ENCODE measurements at places on chromosomes 4 and X. TPM values are rescaled to one million over a fixed set of nuclear protein-coding genes. Genes with fewer than 3 reads are reported as not detected.

GRCh38 chrX:56727531-56727930 is 1.5 kb upstream of the NBDY start:
- peaks cover 5% of the 10 kb centered on the region for H3K36me3 ChIP-seq
- no peaks in the 10 kb centered on the region for H3K27me3 ChIP-seq
- no peak overlapping the region for H3K4me3 ChIP-seq
- no peak for DNase-seq

DNA sequence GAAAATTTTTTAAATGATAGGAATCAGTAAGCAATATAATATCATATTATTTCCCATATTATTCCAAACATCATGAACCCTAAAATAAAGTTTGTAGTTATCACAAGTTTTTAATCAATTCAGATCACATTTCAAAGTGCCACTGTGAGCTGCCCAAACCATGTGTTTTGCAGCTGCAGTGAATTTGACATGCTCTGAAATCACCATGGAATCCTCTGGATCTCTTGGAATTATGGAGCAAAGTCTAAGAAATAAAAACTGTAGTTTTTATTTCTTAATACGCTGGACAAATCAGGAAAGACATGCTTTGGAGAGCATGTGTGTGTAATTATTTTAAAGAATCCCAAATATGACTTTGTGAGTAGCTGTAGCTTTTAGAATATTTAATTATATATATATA is 262.7 kb downstream of the ANKRD50 start:
- H3K4me1 ChIP-seq = no peaks in the 10 kb centered on the region
- H3K27ac ChIP-seq = no peak overlapping the region
- H3K27me3 ChIP-seq = no peaks in the 10 kb centered on the region
- no peaks in the 10 kb centered on the region for H3K36me3 ChIP-seq
- H3K4me3 ChIP-seq = no peak overlapping the region

MAGEA4 gene
- not detected for total RNA-seq

DNA sequence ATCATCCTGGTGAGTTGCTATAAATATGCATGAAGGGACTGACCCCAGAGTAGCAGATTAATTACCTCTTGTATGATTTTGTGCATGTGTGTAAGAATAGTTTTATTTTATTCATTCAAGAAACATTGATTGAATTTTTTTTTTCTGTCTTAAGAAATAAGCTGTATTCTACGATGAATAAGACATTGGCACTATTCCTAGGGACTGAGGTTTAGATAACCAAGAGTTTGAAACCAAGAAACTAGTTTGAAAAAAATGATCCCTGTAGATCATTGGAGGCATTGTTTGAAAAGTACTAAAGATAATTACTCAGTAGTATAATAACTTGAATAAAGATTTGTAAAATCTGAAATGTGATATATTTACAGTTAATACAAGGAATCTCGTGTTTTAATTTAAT is 1086.9 kb downstream of the PCDH7 start:
- no peak overlapping the region for H3K4me3 ChIP-seq
- no peaks in the 10 kb centered on the region for H3K27me3 ChIP-seq
- no peaks in the 10 kb centered on the region for H3K36me3 ChIP-seq
- H3K27ac ChIP-seq = no peak overlapping the region

GRCh38 chrX:46488712-46489111 is 56.5 kb downstream of the ZNF674 start:
- no peak overlapping the region for H3K27ac ChIP-seq
- DNase-seq = no peak
- H3K36me3 ChIP-seq = peaks cover 35% of the 10 kb centered on the region
- H3K4me3 ChIP-seq = no peak overlapping the region
- no peaks in the 10 kb centered on the region for H3K27me3 ChIP-seq

GRCh38 chr4:98996765-98997068 is 1.2 kb downstream of the METAP1 start:
- H3K27me3 ChIP-seq = no peaks in the 10 kb centered on the region
- H3K27ac ChIP-seq = peak overlapping the region; percentile 84
- H3K4me1 ChIP-seq = peaks cover 42% of the 10 kb centered on the region
- no peak for DNase-seq
- peak overlapping the region; percentile 85 for H3K4me3 ChIP-seq

ADGRL3 gene
- total RNA-seq = not detected

DNA sequence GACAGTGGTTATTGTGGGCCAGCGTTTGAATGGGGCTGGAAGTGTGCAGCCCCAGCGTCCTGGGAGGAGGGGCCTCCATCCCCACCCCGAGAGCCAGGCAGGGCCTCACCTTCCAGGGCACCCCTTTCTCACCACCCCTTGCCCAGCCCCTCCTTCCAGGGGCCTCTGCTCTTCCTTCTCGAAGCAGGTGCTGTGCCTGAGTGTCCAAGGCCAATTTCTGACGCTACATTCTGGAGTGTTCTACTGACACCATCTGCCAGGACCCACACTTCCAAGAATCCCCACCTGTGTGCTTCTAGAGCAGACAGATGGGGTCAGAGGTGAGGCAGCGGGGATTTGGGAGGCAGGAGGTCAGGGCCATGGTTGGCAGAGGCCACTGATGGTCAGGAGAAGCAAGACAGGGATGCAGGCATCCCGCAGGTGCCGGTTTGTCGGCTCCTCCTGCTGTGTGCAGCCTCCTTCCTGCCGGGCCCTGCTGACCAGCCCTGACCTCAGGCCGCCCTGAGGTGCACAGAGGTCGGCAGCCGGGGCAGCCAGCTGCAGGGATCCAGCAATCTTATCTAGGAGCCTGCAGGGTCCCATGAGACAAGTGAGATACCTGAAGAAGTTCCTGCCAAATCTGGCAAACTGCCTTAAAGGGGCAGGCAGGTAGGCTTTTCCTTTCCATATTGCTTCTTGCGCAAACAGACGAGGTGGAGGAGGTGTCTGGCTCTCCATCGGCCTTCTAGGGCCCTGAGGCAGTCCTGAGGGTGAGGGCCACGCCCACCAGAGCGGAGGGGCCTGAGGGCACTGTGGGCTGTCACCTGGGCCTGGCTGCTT is 18.8 kb downstream of the MSANTD1 start:
- no peaks in the 10 kb centered on the region for H3K36me3 ChIP-seq
- no peak overlapping the region for H3K27ac ChIP-seq
- DNase-seq = no peak

GRCh38 chr4:25184056-25184455 is 23.8 kb upstream of the SEPSECS start:
- no peak overlapping the region for H3K27ac ChIP-seq
- no peak overlapping the region for H3K4me3 ChIP-seq
- peaks cover 13% of the 10 kb centered on the region for H3K4me1 ChIP-seq
- no peaks in the 10 kb centered on the region for H3K27me3 ChIP-seq
- no peak for DNase-seq
- no peaks in the 10 kb centered on the region for H3K36me3 ChIP-seq

DNA sequence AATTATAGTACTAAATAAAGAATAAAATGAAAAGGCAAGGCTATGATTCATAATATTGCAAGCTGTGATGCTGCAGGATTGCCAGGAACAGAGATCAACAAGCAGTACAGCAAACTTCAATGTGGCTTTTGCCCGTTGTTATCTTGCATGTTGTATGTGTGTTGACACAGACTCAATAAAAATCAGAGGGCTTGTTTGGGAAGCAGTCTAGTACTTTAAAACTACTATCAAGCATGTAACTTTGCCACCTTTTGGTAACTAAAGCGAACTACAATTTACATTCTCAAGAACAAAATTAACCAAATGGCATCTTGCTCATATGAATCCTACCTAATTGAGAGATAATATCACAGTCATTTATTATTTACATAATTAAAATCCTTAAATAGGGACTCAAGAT is 79.8 kb upstream of the GPM6A start:
- H3K27me3 ChIP-seq = no peaks in the 10 kb centered on the region
- DNase-seq = no peak
- H3K4me1 ChIP-seq = no peaks in the 10 kb centered on the region
- H3K36me3 ChIP-seq = no peaks in the 10 kb centered on the region
- H3K27ac ChIP-seq = no peak overlapping the region

- H3K4me3 ChIP-seq = no peak overlapping the region
- peak; percentile 30 for DNase-seq
- no peaks in the 10 kb centered on the region for H3K27me3 ChIP-seq
- no peaks in the 10 kb centered on the region for H3K4me1 ChIP-seq
Measured at GRCh38 chrX:68710870-68711576, 63.6 kb downstream of the STARD8 start.

- H3K4me3 ChIP-seq = no peak overlapping the region
- H3K36me3 ChIP-seq = no peaks in the 10 kb centered on the region
- H3K27me3 ChIP-seq = peaks cover 1% of the 10 kb centered on the region
- H3K4me1 ChIP-seq = no peaks in the 10 kb centered on the region
Measured at GRCh38 chr4:8349664-8350236, 80.2 kb downstream of the HTRA3 start.

TLR2 gene
- 1.8 TPM for total RNA-seq

DNA sequence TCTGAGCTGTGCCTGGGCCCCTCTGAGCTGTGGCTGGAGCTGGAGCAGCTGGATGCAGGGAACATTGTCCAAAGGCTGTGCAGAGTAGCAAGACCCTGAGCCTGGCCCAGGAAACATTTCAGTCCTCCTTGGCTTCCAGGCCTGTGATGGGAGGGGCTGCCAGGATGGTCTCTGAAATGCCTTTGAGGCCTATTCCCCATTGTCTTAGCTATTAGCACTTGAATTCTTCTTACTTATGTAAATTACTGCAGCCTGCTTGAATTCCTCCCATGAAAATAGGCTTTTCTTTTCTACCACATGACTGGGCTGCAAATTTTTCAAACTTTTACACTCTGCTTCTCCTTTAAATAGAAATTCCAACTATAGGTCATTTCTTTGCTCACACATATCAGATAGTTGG is 349.8 kb upstream of the KLHL4 start:
- DNase-seq = no peak
- H3K4me1 ChIP-seq = no peaks in the 10 kb centered on the region
- no peaks in the 10 kb centered on the region for H3K27me3 ChIP-seq
- H3K36me3 ChIP-seq = no peaks in the 10 kb centered on the region
- H3K27ac ChIP-seq = no peak overlapping the region

FGG gene
- total RNA-seq = not detected

- H3K27me3 ChIP-seq = no peaks in the 10 kb centered on the region
- H3K27ac ChIP-seq = no peak overlapping the region
- H3K4me3 ChIP-seq = no peak overlapping the region
- no peak for DNase-seq
Measured at GRCh38 chrX:138986235-138986634, 274.7 kb upstream of the FGF13 start.

NXF2 gene
- not detected for total RNA-seq

SSX2B gene
- not detected for total RNA-seq

GRCh38 chr4:173793937-173794510 is 264.0 kb upstream of the HAND2 start:
- H3K27ac ChIP-seq = no peak overlapping the region
- no peaks in the 10 kb centered on the region for H3K27me3 ChIP-seq
- H3K4me3 ChIP-seq = no peak overlapping the region
- H3K4me1 ChIP-seq = no peaks in the 10 kb centered on the region

HMX1 gene
- not detected for total RNA-seq

USP17L25 gene
- total RNA-seq = not detected

IL15 gene
- total RNA-seq = 0.65 TPM

MAN2B2 gene
- total RNA-seq = 13.0 TPM

SOX3 gene
- total RNA-seq = not detected

- no peaks in the 10 kb centered on the region for H3K36me3 ChIP-seq
- no peak overlapping the region for H3K27ac ChIP-seq
- no peak for DNase-seq
- H3K27me3 ChIP-seq = peaks cover 4% of the 10 kb centered on the region
Measured at GRCh38 chr4:174559894-174560293, 37.6 kb upstream of the HPGD start.

- DNase-seq = no peak
- no peak overlapping the region for H3K27ac ChIP-seq
- peak overlapping the region; percentile 67 for H3K4me3 ChIP-seq
- H3K36me3 ChIP-seq = no peaks in the 10 kb centered on the region
- H3K4me1 ChIP-seq = peaks cover 16% of the 10 kb centered on the region
Measured at GRCh38 chrX:24646745-24647182, 383 bp downstream of the PCYT1B start.

- H3K27ac ChIP-seq = no peak overlapping the region
- H3K4me3 ChIP-seq = no peak overlapping the region
- DNase-seq = no peak
- no peaks in the 10 kb centered on the region for H3K4me1 ChIP-seq
Measured at GRCh38 chrX:13418126-13419097, 98.6 kb upstream of the ATXN3L start.

PLXNB3 gene
- total RNA-seq = 8.2 TPM

DNA sequence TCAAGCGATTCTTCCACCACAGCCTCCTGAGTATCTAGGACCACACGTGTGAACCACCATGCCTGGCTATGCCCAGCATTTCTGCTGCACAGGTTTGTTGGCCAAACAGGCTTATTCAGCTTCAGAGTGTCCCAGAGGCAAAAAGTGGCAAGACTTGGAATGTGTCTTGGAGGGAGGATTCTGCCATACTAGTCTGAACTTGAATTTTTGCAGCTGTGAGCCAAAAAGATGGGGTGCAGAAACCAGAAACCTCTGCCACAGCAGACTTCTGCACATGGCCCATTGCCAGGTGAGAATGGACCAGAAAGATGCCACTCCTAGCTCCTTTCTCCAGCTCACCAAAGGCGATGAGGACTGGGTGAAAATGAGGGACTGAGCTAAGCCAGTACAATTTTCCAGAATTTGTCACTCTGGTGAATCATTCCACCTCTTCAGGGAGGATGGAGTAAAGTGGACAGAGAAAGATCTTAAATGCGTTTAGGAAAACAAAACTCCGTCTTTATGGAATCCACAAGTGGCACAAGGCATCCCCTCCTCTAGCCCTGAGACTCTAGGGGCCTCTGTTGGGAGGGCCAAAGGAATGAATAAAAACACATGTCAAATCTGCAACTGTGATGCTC is 369.1 kb upstream of the CLNK start:
- H3K36me3 ChIP-seq = no peaks in the 10 kb centered on the region
- no peaks in the 10 kb centered on the region for H3K4me1 ChIP-seq
- H3K27me3 ChIP-seq = no peaks in the 10 kb centered on the region

DNA sequence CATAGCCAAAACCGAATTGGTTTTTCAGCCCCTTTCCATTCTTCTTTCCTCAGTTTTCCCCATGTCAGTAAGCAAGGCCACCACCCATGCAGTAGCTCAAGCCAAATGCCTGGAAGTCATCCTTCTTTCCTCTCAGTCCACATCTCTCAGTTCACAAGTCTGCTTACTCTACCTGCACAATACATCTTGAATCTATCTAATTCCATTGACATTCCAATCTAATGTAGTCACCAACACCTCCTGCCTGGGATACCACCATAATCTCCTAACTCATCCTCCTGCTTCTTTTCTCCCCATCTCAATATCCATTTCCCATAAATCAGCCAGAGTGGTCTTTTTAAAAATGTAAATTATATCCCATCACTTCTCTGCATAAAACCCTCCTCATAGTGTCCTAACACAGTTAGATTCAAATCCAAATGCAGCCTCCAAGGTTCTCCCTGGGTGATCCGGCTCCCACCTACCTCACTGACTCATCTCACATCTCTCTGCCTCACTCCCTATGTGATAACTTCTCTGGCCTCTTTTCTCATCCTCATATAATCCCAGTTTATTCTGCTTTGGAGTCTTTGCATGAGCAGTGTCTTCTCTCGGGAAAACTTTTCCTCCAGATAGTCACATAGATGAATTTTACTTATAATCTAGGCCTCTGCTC is 26.9 kb downstream of the KCNIP4 start:
- no peaks in the 10 kb centered on the region for H3K4me1 ChIP-seq
- no peak overlapping the region for H3K27ac ChIP-seq
- H3K36me3 ChIP-seq = no peaks in the 10 kb centered on the region
- DNase-seq = no peak
- no peak overlapping the region for H3K4me3 ChIP-seq
